NCI-H526 treated with DMSO at 0.1 percent for 48 hours (cell line): ENCODE measurements at places on chromosomes 6 and 20.
A peak's percentile ranks its signal among the peaks of the same experiment; 100 is the strongest.

DNA sequence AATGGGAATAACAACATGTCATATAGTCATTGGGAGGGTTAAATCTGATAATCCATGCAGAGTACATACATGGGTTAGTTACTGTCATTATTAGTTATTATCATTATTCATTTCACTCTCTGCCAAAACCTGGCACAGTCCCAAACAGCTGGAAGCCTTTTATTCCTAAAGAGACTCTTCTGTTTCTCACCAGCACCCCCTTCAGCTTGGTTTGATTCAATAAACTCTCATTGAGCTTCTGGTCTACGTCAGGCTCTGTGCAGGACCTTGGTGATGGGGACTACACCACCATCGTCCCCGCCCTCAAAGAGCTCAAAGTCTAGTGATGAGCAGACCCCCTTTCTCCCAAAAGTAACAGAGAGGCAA, 2.3 kb downstream of the KCNK15 start:
- no peak for DNase-seq

GRCh38 chr20:9025643-9026042, 43.2 kb upstream of the PLCB4 start:
- no peak for DNase-seq

GRCh38 chr20:63027922-63028389, 21.2 kb upstream of the BHLHE23 start:
- DNase-seq: peak; percentile 83

GRCh38 chr6:52369234-52369633, 7.3 kb downstream of the PAQR8 start:
- DNase-seq: no peak

GRCh38 chr6:5659467-5659866, 347.3 kb downstream of the NRN1 start:
- no peak for DNase-seq

DNA sequence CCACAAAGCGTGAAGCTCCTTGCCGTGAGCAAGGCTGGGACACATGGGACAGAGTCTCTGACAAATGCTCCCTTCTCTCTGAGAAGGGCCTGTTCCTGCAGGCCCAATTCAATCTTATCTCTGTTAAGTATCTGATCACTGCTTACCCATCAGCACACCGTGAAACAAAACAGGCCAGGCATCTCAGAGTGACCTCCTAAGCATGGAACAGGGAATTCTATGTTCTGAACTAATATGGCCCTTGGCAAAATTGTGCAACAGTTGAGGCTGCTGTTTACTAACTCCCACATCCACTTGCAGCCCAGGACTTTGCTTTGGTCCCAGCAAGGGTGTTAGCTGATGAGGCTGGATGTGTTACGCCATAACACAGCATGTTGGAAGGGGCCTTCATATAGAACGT, 79.2 kb downstream of the GCLC start:
- no peak for DNase-seq

DNA sequence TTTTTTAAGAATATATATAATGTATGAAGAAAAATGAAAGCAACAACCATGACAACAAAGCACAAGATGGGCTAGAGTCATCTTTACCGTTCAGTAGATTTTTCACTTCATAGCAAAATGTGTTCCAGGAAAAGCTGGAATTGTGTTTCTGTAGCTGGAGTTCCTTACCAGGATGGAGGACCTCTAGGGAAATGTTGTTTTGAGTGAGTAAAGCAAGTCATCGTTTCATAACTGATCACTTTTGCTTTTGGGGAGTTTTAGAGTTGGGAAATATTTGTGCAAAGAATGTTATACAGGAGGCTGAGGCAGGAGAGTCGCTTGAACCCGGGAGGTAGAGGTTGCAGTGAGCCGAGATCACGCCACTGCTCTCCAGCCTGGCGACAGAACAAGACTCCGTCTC, 151.6 kb downstream of the SASH1 start:
- no peak for DNase-seq

- DNase-seq: no peak
These were observed 54.9 kb upstream of the PDE10A start for GRCh38 chr6:165717732-165718465.

GRCh38 chr6:127342946-127343808, at the start of gene ECHDC1:
ECHDC1 (minus strand) TSS chr6:127343609; CDS start chr6:127331028, 12,581 bp downstream.
- DNase-seq: peak; percentile 59

GRCh38 chr6:151100326-151100725, 139.4 kb upstream of the AKAP12 start:
- DNase-seq: no peak

DNA sequence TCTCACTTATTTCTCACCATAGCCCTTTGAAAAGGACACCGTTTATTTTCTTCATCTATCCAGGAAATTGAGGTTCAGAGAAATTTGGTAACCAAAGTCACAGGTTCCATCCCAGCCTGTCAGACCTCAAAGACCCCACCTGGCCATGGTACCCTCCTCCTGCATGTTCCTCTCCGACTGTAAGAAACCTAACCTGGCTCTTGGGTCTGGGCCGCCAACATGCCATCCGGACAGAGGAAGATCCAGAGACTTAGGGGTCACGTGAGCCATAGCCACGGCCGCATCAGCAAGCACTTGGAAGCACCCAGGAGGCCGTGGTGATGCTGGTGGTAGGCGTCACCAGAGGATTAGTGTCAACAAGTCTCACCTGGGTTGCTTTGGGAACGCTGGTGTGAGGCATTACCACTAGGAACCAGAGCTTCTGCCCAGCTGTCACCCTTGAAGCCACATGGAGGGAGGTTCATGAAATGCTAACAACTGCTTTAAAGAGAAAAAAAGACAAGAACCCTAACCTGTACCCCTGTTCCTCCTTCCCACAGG, 177.1 kb downstream of the EYA2 start:
- DNase-seq: no peak

DNA sequence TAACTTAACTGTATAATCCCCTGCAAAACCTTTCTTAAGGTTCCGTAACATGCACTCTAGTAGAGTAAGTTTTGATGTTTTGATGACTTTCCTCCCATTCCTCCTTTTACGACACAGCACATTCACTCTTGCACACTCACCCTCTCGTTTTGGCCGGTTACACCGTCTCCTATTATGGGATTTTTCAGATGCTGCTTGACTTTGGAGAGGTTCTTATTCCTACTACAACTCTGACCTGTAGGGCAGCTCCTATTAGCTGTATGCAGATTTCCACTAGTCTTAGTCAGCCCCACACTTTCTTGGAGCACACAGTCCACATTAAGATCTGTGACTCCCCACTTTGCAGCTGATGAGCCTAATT, 223.7 kb upstream of the SYNCRIP start:
- no peak for DNase-seq

- no peak for DNase-seq
These were observed 164.2 kb downstream of the GMPR start for GRCh38 chr6:16402581-16402900.
